Pulmonary artery endothelial cell (primary cell): ENCODE measurements at places on chromosomes 16 and 17. TPM values are rescaled to one million over a fixed set of nuclear protein-coding genes. Genes with fewer than 3 reads are reported as not detected.

PRR15L gene
- total RNA-seq: not detected in 2 replicates

CA5A gene
- not detected in 2 replicates for total RNA-seq

CCL4 gene
- not detected in 2 replicates for total RNA-seq

SMIM22 gene
- not detected in 2 replicates for total RNA-seq

PRM2 gene
- not detected in 2 replicates for total RNA-seq

TBC1D3 gene
- not detected in 2 replicates for total RNA-seq

MT4 gene
- not detected in 2 replicates for total RNA-seq
